ENCODE measurements at places on chromosomes 1 and 21. TPM values are rescaled to one million over a fixed set of nuclear protein-coding genes. Genes with fewer than 3 reads are reported as not detected.
A peak's percentile ranks its signal among the peaks of the same experiment; 100 is the strongest.

- DNase-seq: no peak
These were observed 363.8 kb downstream of the PTPRC start for GRCh38 chr1:199002661-199003060.

- no peak for DNase-seq
These were observed 49.6 kb upstream of the ADAR start for GRCh38 chr1:154657556-154657955.

SH3BGR gene
- 4.3 TPM for polyA plus RNA-seq

GRCh38 chr1:203636291-203636690 lies 9.7 kb downstream of the ATP2B4 start:
- DNase-seq: no peak

DENND4B gene
- polyA plus RNA-seq: 44.3 TPM

- DNase-seq: no peak
These were observed 617.5 kb downstream of the PTPRU start for GRCh38 chr1:29853716-29854330.

GRCh38 chr1:231774719-231775335 lies 148.2 kb downstream of the DISC1 start:
- no peak for DNase-seq

- peak; percentile 14 for DNase-seq
These were observed 1.2 kb downstream of the GPR52 start for GRCh38 chr1:174448974-174449373.

TAL1 gene
- 4.4 TPM for polyA plus RNA-seq

DNA sequence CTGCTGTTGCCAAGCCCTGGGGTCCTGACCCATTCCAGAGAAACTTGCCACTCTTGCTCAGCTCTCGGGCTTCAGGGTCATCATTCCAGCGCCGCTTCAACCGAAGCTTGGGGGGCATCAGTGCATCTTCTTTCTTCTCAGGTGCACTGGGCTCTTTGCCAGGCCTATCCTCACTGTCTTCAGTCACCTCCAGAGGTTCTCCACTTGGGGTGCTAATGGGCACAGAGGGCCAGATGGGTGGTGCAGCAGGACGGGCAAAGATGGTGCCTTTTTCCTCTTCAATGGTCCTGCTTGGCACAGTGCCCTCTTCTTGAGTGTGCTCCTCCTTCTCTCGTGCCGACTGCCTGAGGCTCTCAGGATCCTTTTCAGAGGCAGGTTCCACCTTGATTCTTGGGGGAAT lies 13.3 kb downstream of the ETV3 start:
- no peak for DNase-seq

GRCh38 chr1:235108876-235109275 lies 19.8 kb downstream of the TOMM20 start:
- no peak for DNase-seq

DNA sequence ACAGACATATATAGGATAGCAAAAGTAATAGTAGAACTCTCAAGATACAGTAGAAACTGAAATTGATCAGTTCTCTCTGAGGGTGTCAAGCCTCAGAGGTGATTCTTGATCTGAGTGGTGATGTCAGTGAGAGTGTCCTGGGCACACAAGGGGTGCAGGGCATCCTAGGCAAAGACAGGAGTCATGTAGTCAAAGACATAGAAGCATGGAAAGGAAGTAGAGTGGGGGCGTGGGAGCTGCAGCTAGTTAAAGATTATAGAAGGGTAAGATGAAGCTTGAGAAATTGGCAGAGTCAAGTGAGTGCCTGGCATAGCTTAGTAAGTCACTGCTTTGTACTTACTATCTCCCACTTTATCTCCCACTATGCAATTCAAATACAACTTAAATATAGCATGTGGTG lies 22.8 kb downstream of the CDC7 start:
- DNase-seq: no peak

MARK1 gene
- 10.6 TPM for polyA plus RNA-seq

SOX13 gene
- 49.9 TPM for polyA plus RNA-seq

HES2 gene
- 0.78 TPM for polyA plus RNA-seq

NBPF20 gene
- 2.9 TPM for polyA plus RNA-seq

DNA sequence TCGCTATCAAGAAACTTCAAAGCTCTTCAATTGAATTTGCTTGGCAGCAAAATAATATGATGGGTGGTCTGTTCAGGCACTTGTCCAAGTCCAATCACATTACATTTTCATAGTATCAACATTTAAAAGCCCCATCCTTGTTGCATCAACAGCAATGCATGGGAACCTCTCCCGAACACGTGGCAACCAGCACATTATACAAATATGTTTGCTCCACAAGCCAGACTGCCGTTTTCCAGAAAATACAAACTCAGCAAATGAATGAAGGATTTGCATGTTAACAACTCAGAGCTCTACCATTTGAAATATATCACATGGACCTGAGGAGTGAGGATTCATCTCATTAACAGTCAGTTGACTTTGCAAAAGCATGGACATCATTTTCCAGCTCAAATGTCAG lies 20.0 kb upstream of the LYPLAL1 start:
- DNase-seq: no peak

NBPF10 gene
- 4.3 TPM for polyA plus RNA-seq

MMEL1 gene
- 1.6 TPM for polyA plus RNA-seq

DNA sequence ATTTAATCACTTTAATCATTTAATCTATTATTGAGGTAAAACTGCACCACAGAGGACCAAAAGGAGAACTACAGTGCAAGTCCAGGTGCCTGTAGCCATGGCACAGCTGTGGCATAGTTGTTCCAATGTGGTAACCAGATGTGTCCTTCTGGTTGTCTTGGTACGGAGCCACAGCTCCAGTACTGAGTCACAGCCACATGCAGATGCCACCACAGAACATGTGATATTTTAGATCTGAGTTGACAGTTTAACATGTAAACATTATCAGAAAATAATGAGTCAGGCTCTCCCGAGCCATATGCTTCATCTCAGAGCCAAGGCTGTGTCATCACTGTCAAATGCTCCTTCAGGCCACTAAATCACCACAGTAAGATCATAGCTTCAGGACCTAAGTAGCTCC lies 56.4 kb upstream of the RGS7 start:
- DNase-seq: no peak

DNA sequence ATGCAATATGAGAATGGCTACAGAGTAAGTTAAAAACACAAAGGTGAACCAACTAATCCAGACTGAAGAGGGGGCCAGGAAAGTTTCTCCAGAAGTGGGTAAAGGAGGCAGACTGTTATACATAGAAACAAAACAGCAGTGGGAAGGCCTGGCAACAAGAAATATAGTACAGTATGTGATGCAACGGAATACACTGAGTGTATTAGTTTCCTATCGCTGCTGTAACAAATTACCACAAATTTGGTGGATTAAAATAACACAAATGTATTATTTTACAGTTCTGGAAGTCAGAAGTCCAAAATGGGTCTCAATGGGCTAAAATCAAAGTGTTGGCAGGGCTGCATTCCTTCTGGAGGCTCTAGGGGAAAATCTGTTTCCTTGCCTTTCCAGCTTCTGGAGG lies 95.2 kb downstream of the ZSWIM5 start:
- no peak for DNase-seq

- no peak for DNase-seq
These were observed 8.9 kb upstream of the VPS13D start for GRCh38 chr1:12220890-12221289.

DNA sequence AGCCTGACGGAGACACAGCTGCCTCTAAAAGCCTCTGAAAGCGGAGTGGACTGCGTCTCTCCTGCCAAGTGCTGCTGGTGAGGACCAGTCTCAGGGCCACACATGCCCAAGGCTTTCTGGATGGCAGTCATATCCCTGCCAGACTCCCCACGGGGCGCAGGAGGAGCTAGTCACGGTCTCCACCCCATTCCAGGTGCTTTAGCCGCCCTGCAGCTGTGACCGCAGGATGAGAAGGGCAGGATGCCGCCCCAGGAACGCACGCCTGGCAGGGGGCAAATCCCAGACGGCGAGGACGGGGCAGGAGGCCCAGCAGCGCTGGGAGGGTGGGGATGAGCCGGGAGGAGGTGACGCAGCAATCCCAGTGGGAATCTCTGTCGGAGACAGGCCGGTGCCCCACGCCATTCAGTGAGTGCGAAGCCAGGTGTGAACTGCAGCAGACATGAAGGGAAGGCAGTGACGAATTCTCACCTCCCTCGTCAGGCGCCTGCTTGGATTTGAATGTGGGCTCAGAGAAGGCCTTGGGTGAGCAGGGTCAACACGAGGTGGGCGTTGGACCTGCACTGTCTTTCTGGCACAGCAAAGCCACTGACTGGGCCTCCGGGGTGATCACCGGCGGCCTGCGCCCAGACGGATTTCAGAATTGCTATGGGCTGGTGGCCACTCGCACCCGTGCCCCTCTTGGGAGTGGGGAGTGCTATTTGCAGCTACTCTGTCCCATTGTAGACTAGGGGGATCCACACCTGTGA lies 38.5 kb upstream of the SLC19A1 start:
- DNase-seq: no peak

- DNase-seq: no peak
These were observed 164.2 kb upstream of the C1orf21 start for GRCh38 chr1:184222652-184223052.

ZNF669 gene
- polyA plus RNA-seq: 14.0 TPM

DNA sequence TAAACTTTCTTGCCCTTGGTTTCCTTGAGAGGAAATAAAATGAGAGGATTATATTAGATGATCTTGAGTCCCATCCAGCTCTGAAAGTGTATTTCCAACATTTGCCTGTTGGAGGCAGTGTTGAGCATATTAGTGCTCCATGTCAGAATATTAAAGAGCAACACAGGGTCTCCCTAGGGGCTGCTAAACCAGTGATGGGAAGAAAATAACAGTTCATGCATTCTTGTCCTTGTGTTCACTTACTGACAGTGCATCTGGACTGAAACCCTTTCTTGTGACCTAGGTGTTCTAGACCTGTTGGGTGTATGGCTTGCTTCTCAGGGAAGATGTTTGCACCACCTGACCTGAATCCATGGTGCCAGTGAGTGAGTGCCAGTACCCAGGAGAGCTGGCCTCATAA lies 124.7 kb upstream of the KIAA0040 start:
- no peak for DNase-seq

MEGF6 gene
- polyA plus RNA-seq: 8.6 TPM

HMGCS2 gene
- 79.7 TPM for polyA plus RNA-seq

- no peak for DNase-seq
These were observed 368.6 kb downstream of the USH2A start for GRCh38 chr1:216054600-216054999.

- no peak for DNase-seq
These were observed at the start of gene TMCO4 for GRCh38 chr1:19799230-19800075. Gene TMCO4, minus strand, starts transcription at chr1:19799916. Its CDS starts 19,158 bp downstream, at chr1:19780758.

- no peak for DNase-seq
These were observed 16.6 kb upstream of the RNF19B start for GRCh38 chr1:32981003-32981901.

LPAR3 gene
- 1.4 TPM for polyA plus RNA-seq

DNA sequence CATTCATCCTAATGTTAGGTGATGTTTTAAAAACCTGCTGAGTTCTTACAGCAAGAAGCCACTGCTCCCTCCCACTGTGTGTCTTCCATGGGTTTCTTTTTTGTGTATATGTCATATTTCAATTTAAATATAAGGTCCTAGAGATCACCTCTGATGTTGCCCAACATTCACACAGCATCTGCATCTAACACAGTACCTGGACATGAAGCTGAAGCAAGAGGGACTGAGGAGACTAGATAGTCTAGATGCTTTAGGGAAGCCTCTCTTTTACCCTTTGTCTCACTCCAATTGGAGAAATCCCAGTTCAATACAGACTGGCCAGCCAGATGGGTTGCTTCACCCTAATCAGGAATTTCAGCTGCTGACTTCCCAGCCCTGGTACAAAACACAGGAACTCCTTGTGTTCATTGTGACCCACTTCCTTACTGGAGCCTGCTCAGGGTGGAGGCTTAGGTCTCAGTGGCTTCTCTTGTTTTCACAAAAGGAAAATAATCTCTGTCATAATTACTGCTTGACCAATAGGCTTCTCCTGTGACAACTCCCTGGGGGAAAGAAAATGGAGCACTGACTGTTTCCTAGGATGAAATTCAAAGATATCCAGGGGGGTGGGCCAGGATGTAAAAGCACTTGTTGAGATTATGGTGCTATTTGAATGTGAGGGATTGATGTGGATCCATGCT lies 17.3 kb downstream of the BTG2 start:
- DNase-seq: no peak

- no peak for DNase-seq
These were observed 45.8 kb downstream of the PKNOX1 start for GRCh38 chr21:43020177-43020576.

DNA sequence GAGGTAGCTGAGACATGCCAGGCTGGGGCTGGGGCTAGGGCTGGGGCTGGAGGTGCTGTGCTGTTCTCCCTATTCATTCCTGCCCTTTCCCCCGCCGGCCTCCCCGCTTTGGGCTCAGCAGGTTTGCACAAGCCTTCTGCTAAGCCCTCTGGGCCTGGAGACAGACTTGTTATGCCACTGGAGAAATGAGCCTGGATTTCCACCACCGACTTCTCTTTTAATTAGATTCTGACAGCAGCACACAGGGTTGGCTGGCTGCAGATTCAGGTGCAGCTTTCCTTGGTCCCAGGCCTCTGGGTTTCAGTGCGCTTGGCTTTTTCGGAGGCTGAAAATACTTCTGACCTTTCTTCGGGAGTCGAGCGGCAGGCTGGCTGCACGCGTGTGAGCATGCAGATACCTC lies 71.5 kb upstream of the ACTL8 start:
- no peak for DNase-seq

- DNase-seq: no peak
These were observed 24.5 kb upstream of the DISC1 start for GRCh38 chr1:231601824-231602672.

GRCh38 chr1:53328541-53329499 lies 950 bp upstream of the LRP8 start:
- DNase-seq: no peak

LENEP gene
- polyA plus RNA-seq: 0.93 TPM

DNA sequence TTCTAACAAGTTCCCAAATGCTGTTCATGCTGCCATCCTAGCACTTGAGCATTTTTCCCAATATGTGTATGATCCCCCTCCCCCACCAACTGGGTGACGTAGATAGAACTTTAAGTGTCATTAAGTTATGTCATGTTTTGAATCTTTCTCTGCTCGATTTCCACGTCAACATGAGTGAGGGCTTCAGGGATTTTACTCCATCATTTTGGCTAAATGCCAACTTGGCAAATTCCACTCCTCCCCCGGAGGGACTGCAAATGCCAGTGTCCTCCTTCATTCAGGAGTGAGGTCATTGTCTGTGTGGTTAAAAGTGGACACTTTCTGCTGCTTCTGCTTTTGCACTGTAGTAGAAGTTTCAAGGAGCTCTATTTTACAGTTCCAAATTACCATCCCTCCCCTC lies 201.7 kb downstream of the FGGY start:
- no peak for DNase-seq

GRCh38 chr1:160164121-160164520 lies 12.7 kb downstream of the ATP1A4 start:
- no peak for DNase-seq

METTL25B gene
- polyA plus RNA-seq: 48.4 TPM

GRCh38 chr1:12161662-12162458 lies 4.9 kb upstream of the TNFRSF1B start:
- peak; percentile 41 for DNase-seq

- DNase-seq: no peak
These were observed 49.0 kb upstream of the TSPAN2 start for GRCh38 chr1:115138271-115138670.

CASQ2 gene
- polyA plus RNA-seq: 0.40 TPM

DNA sequence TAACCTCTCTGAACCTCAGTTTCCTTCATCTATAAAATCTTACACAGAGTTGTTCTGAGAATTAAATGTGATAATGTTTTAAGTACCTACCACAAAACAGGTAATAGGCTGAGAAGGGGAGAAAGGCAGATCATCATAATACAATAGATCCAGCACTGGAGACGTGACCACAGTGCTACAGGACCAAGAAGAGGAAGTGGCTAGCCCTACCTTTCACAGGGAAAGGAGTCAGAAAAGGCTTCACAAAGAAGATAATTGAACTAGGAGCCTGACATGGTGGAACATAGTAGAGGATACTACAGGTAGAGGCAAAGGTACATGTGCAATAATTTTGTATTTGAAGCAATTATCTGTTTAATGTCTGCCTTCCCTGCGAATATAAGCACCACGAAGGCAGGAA lies 45.1 kb downstream of the ERI3 start:
- no peak for DNase-seq
